Left lung (tissue), 14 donors: ENCODE measurements at places on chromosomes 6 and 20. TPM values are rescaled to one million over a fixed set of nuclear protein-coding genes. Genes with fewer than 3 reads are reported as not detected.

LTB gene
- 10.3 TPM for total RNA-seq

NRSN1 gene
- total RNA-seq = not detected

LEMD2 gene
- 47.9 TPM for total RNA-seq

BHLHE23 gene
- total RNA-seq = not detected

PCMT1 gene
- 83.2 TPM for total RNA-seq

IBTK gene
- 45.4 TPM for total RNA-seq

TBP gene
- 9.0 TPM for total RNA-seq

MTHFD1L gene
- 21.2 TPM for total RNA-seq

KIAA1755 gene
- total RNA-seq = 2.6 TPM

MUC21 gene
- 8.5 TPM for total RNA-seq

SLC17A9 gene
- total RNA-seq = 16.1 TPM

TP53TG5 gene
- total RNA-seq = not detected

DEF6 gene
- 21.9 TPM for total RNA-seq

SAPCD1 gene
- 3.9 TPM for total RNA-seq

GTSF1L gene
- not detected for total RNA-seq

ENPP4 gene
- total RNA-seq = 18.8 TPM

PCNA gene
- 80.4 TPM for total RNA-seq

ACTR5 gene
- total RNA-seq = 6.9 TPM

SLC24A3 gene
- 4.4 TPM for total RNA-seq

NR2E1 gene
- total RNA-seq = not detected

SAMD10 gene
- 4.6 TPM for total RNA-seq

NFATC2 gene
- 6.9 TPM for total RNA-seq

ANKEF1 gene
- 6.1 TPM for total RNA-seq

GPR63 gene
- total RNA-seq = 0.76 TPM

RAB32 gene
- 48.7 TPM for total RNA-seq

EEF1E1 gene
- 28.5 TPM for total RNA-seq

TSBP1 gene
- not detected for total RNA-seq

SYCP2 gene
- total RNA-seq = 7.0 TPM

RIMS4 gene
- total RNA-seq = 4.5 TPM

CCDC170 gene
- total RNA-seq = 4.6 TPM

METTL24 gene
- total RNA-seq = 3.3 TPM

IRF4 gene
- 3.4 TPM for total RNA-seq

DLK2 gene
- 0.93 TPM for total RNA-seq

ZC2HC1B gene
- not detected for total RNA-seq
